ENCODE measurements at places on chromosomes 1 and 21. TPM values are rescaled to one million over a fixed set of nuclear protein-coding genes. Genes with fewer than 3 reads are reported as not detected.

DNA sequence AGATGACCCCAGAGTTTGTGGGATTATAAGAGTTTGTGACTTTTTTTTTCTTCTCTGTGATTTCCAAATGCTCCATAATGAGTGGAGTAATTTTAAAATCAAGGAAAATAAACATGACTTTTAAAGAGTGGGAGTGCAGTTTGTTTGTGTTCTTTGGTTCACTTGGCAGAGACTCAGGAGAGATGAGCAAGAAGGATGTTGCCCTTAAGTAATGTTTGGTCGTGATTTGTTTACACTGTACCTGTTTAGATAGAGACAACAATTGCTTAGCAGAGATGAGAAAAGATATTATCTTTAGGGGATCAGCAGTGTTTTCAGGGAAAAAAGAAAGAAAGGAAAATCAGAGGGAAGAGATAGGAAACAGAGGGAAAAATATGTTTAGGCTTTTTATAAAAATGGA is 170.8 kb downstream of the ADSS2 start:
- DNase-seq = no peak

DNA sequence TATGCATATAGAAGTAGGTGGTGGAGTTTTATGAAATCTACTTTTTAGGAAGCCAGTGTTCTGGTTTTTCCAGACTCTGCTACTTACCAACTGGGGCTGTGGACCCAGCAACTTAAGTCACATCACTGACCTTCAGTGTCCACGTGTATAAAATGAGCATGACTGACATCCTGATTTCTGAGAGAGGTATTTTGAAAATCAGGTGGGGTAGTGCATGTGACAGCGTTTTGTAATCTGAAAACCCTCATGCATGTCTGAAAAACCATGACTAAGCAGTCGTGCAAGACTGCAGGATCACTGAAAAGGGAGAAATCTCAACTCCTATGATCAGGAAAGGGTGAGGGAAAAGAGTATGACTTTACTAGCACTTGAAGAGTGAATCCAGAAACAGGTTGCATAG is 26.1 kb downstream of the CR1L start:
- DNase-seq = no peak

GRCh38 chr1:169132512-169133227 is 26.2 kb downstream of the ATP1B1 start:
- DNase-seq = no peak

GRCh38 chr1:43703836-43704235 is 3.5 kb upstream of the ST3GAL3 start:
- no peak for DNase-seq

DNA sequence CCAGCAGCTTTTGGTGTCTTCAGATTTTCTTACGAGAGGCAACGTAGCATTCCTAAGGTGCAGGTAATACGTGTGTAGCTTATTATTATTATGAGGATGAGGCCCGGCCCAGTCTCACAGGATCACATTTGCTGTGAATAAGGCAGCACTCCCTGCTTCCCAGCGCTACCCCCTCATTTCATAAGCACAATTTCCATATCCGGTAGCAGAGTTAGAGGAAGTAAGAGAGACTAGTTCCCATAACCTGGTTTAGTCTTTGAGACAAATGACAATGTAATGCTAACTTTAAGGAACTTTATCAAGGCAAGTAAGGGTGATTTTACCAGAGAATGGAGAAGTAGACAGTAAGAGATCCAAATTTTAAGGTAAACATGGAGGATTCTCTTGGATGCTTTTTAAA is 14.6 kb upstream of the LMO4 start:
- DNase-seq = no peak

DNA sequence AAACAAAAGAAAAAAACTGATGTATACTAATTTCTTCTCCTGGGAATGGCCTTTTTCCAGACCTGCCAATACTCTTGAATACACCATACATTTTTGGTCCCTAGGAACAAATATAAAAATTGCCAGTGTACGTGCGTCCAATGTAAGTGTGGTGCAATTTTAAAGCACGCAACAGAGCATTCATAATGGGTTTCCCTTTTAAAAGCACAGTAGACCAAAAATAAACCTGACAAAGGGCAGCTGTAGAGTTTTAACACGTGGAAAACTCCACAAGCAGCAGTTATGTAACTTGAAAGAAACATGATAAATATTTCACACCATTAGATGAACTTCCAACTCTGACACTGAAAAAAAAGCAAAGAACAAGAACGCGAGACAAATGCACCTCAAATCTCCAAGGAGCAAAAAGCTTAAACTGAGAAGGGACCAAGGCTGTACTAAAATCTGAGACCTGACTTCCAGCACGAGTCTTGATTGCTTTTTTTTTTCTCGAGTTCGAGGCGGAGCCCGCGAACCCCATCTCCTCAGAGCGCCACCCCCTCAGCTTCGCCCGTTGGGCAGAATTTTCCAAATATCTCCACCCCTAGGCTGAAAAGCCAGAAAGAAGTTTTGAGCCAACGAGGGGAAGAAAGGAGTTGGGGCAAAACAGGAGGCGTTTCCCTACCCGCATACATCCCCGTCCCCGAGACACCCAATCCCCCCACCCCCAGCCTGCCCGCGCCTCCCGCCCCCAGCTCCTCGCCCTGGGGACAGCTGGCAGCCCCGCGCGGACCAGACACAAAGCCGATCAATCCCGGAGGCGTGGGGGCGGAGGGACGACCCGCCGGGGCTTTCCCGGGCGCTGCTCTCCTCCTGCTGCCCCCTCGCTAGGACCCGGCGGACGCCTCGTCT is at the start of gene JAM2:
Gene JAM2, plus strand, starts transcription at position 599 of the 891 bp plus-strand sequence. CDS start 564 bp downstream, outside the sequence.
- DNase-seq = peak; percentile 43

DNA sequence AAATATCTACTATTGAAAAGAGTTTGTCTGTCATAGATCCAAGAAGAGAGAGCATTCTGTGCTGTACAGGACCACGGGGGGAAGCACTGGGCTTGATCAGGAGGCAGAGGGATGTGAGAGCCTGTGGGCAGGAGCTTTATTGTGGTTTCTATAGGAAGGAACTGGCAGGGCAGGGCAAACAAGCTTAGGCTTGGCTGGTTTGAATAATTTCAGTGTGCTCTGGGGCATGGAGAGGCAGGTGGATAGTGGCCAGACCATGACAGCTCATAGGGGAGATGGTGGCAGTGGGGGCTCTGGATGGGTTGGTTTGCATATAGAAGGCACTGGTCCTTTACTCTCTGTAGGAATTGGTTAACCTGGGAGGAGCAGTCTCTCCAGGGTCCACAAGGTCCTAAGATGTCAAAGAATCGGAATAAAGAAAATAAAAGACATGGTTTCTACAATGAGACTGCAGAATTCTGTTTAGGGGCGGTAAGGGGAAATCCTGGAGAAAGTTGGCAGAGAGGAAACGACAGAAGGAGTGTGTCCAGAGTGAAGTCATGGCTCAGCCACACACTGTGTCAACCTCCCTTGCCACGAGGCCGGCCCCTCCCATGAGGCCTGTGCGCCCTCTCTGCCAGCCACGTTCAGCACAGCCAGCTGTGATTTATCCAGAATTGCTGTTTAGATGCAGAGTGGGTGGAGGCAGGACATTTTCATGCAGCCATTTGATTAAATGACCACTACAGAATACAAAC is 81.7 kb upstream of the PGBD5 start:
- DNase-seq = peak; percentile 41

DNA sequence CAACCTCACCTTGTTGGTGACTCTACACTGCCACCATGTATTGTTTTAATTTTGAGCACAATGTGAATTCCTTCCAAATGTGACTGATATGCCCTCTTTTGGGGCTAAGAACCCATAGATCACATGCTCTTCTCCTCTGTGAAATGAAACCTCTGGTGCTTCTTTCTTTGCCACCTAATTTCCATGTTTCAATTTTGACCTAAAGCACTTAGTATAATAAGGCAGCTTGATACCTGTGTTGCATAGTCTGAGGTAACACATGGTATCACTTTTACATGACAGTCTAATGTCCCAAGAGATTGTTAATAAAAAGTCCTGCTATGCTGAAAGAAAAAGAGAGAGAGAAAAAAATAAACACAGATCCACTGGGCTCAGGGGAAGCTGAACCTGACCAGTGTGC is 24.2 kb downstream of the CLEC20A start:
- DNase-seq = no peak

DNA sequence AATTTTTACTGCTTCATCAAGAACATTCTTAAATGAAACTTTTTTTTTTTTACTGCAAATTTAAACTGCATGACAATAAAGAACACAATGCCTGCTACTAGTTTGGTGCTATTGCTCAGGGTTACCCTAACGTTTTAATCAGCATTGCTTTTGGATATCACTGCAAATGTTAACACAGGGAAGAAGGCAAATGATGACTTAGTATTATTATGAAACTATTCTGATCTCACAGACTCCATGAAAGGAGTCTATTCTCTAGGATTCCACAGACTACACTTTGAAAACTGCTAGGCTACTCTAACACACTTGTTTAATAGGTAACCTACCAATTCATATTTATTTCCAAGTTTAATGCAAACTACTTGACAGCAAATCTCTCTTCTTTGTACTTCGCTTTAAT is 49.8 kb downstream of the GATAD2B start:
- DNase-seq = no peak

- DNase-seq = no peak
Observed at GRCh38 chr1:27868556-27868931, 3.8 kb upstream of the THEMIS2 start.

GRCh38 chr21:16324630-16325029 is 594.8 kb downstream of the USP25 start:
- no peak for DNase-seq

- no peak for DNase-seq
Observed at GRCh38 chr1:240178366-240178765, 86.7 kb downstream of the FMN2 start.

GRCh38 chr1:245715291-245715701 is 560.5 kb downstream of the KIF26B start:
- DNase-seq = no peak

GRCh38 chr1:185445594-185445993 is 128.6 kb upstream of the IVNS1ABP start:
- no peak for DNase-seq

GRCh38 chr1:152811671-152812070 is at the start of gene LCE1B:
Gene LCE1B, plus strand, starts transcription at chr1:152811971. Its CDS starts 476 bp downstream, at chr1:152812447.
- no peak for DNase-seq

GRCh38 chr1:44499306-44499705 is 94.3 kb downstream of the RNF220 start:
- DNase-seq = no peak

GRCh38 chr1:151867321-151867720 is 13.8 kb upstream of the THEM5 start:
- DNase-seq = no peak

- no peak for DNase-seq
Observed at GRCh38 chr1:108072212-108072611, 107.2 kb upstream of the VAV3 start.

DNA sequence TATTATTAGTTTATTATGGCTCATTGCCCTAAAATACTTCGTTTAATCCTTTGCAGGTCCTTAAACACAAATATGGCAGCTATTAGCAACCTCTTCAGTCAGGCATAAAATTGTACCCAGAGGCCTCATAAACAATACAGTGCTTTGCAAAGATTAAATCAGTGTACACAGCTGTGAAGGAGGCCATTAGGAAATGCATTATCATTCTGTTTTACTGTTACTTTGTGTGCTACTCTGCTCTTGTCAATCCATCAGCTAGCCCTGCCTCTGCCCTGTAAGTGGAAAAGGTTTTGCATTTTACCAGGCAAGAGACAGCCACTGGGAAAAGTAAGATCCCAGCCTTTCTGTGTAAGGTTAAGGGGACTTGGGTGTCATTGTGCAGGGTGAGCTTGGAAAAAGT is 415.7 kb upstream of the DAB1 start:
- DNase-seq = no peak

GRCh38 chr1:41481109-41481775 is 3.2 kb downstream of the EDN2 start:
- no peak for DNase-seq

CELA2A gene
- not detected for total RNA-seq

LCE3E gene
- not detected for total RNA-seq

PRAMEF1 gene
- not detected for total RNA-seq

LENEP gene
- total RNA-seq = not detected

CYP4A22 gene
- not detected for total RNA-seq

PCBP3 gene
- 0.25 TPM for total RNA-seq

CD1D gene
- 0.78 TPM for total RNA-seq

TTC24 gene
- total RNA-seq = not detected

TMEM39B gene
- 6.5 TPM for total RNA-seq

GORAB gene
- 14.4 TPM for total RNA-seq

MYBPH gene
- total RNA-seq = not detected
